WTC11 (cell line): ENCODE measurements at places on chromosomes 11 and 22. TPM values are rescaled to one million over a fixed set of nuclear protein-coding genes. Genes with fewer than 3 reads are reported as not detected.

- DNase-seq = no peak
These were observed 39.7 kb upstream of the ZNRF3 start for GRCh38 chr22:28843633-28844032.

- peak; percentile 91 for DNase-seq
These were observed 41.1 kb downstream of the TST start for GRCh38 chr22:36977947-36978660.

GRCh38 chr11:665062-665703, 28.1 kb downstream of the DRD4 start:
- DNase-seq = no peak

The NXPE2 gene
- not detected in 3 replicates for total RNA-seq

GRCh38 chr11:124761301-124762104, 587 bp downstream of the ESAM start:
- peak; percentile 24 for DNase-seq

DNA sequence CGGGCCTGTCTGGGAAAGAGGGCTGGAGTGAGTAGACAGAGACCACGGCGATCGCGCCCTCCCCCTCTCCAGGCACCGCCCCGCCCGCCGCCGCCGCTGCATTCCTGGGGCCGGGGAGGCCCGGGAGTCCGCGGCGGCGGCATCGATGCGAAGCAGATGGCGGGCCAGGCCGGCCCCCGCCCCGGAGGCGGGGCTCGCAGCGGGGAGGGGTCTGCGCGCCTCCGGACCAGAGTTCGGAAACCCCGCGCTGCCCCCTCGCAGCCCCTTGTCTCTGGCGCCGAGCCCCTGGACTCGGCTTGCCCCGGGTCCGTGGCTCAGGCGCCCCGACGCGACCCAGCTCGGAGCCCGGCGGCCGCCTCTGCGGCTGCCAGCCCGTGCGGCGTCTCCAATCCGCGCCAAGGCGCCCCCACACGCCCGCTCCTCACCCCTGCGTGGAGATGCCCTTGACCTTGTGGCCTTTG, 1.3 kb downstream of the SCARF2 start:
- DNase-seq = peak; percentile 70

The OR52N5 gene
- 0.07 TPM in 1 of 3 replicates, not detected in the others for total RNA-seq

DNA sequence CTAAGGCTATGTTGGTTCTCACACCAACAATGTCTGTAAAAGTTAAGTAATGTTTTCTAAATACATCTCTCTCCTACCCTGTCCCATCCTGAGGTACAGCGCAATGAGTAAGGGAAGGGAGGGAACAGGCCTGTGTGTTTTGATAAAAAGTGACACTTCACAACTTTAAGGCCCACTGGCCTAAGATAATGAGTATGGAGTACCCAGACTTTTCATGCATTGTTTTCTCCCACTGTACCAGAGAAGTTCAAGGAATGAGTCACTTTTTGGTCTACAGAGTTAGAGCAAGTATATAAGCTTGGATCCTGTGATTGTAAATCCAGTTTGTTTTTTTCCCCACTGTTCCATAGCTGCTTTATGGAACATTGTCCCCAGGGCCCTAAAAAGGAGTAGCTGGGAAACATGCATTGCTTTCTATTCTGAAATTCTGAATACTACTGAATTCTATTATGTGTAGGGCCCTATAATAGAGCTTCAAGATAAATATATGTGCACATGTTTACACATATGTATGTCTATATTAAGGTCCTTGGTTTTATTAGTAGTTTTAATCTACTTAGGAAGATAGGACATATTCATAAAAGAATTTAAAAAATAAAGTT, 29.8 kb downstream of the KCNE3 start:
- DNase-seq = no peak

DNA sequence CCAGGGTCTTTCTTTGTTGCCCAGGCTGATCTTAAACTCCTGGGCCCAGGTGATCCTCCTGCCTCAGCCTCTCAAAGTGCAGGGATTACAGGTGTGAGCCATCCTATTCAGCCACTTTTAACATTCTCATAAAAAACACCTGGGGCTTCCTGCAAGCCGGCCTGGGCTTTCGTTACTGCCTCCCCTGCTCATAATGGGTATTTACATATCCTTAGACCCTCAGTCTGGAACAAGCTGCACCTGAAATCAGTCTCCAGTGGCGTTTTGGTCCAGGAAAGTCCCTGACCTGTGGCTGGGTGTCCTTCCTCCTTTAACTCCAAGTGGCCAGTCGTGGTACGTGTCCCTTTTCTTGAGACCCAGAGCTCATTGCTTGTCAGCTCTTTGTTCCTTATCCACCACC, 320.7 kb downstream of the TMEM135 start:
- DNase-seq = no peak

The CDC42EP1 gene
- total RNA-seq = 9.6 to 12.7 TPM (median 10.4 TPM) in 3 replicates

DNA sequence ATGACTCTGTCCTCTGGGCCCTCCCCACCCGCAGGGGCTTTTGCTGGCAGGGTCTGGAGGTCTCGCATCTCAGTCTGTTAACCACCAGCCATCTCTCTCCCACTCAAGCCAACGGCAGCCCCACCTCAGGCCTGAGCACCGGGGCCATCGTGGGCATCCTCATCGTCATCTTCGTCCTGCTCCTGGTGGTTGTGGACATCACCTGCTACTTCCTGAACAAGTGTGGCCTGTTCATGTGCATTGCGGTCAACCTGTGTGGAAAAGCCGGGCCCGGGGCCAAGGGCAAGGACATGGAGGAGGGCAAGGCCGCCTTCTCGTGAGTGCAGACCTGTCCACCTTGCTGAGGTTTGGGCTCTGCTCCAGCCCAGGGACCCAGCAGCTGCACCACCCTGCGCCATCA, 44.3 kb upstream of the TTC12 start:
- no peak for DNase-seq

DNA sequence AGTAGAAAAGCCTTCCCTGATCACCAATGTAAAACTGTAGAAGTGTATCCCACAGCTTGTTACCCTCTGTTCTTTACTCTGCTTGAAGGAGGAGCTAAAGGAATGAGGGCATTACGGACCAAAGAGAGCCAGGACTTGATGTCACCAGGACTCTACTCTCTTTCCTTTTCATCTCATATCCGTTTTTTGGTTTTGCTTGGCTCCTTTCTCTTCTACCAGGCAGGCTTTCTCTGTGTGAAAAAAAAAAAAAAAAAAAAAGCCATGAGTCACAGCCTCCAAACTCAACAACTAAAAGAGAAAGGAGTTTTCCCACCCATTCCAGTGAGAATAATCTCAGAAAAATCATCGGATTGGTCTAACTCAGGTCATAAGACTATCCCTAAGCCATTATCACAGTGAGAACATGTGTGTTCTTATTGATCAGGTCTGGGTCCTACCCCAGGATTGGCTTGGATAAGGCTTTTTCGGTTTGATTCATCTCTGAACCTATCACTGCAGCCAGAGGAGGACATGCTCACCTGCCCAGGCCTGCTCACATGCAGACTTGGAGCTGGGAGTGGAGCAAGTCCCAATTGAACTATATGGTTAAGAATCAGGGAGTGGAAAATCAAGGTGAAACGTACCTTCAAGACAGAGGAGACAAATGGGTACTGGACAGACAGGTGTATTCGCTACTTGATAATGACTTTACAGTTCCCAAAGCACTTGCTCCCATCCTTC, 19.4 kb upstream of the LRRC55 start:
- DNase-seq = no peak

The DEPDC7 gene
- 4.7 to 5.6 TPM (median 5.1 TPM) in 3 replicates for total RNA-seq

The C22orf23 gene
- total RNA-seq = 0.16 to 0.96 TPM (median 0.72 TPM) in 3 replicates

DNA sequence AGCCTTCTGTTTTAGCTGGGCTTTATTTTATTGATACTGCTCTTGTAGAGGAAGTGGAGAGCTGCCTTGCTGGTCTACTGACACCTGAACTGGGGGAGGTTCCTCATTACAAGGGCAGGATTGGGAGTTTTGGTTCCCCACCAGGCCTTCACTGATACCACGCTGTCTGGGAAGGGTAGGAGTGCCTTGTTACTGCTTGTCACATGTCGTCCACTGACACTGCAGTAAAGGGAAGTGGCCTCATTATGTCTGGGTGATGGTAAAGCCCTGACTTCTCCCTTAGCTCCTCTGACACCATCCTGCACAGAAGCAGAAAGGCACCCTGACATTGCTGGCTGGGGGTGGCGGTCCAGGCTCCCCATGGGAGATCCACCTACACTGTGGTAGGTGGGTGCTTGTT, 38.7 kb upstream of the ELF5 start:
- DNase-seq = no peak

DNA sequence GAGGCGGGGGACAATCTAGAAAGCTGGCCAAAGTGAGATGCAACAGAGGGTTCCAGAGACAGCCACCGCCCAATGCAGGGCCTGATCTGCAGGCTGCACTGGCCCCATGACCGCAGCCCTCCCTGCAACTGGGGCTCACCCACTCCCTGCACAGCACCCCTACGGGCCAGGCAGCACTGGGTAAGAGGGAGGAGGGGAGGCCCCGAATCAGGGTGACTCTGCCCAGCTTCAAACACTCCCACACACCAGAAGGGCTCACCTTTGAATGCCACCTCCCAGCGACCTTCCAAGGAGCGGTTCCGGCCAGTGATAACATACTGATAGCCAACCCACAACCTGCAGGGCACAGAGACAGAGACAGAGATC, 59.3 kb downstream of the DGCR2 start:
- DNase-seq = no peak

DNA sequence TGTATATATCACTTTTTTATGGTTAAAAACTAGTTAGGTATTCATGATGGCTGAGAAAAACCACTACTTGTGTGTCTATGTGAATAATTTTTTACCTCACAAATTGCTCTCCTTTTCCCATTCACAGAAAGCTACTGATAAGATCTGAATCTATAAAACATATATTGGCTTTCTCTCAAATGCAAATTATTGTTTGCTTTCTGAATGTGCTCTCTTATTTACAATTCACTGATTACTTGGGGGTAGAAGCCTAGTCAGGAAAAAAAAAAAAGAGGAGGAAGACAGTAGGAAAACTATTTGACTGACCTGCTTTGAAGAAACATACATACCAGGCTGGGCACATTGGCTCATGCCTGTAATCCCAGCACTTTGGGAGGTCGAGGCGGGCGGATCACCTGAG, 20.5 kb downstream of the PGM2L1 start:
- no peak for DNase-seq

The SCN3B gene
- total RNA-seq = 0.37 to 0.79 TPM (median 0.71 TPM) in 3 replicates

DNA sequence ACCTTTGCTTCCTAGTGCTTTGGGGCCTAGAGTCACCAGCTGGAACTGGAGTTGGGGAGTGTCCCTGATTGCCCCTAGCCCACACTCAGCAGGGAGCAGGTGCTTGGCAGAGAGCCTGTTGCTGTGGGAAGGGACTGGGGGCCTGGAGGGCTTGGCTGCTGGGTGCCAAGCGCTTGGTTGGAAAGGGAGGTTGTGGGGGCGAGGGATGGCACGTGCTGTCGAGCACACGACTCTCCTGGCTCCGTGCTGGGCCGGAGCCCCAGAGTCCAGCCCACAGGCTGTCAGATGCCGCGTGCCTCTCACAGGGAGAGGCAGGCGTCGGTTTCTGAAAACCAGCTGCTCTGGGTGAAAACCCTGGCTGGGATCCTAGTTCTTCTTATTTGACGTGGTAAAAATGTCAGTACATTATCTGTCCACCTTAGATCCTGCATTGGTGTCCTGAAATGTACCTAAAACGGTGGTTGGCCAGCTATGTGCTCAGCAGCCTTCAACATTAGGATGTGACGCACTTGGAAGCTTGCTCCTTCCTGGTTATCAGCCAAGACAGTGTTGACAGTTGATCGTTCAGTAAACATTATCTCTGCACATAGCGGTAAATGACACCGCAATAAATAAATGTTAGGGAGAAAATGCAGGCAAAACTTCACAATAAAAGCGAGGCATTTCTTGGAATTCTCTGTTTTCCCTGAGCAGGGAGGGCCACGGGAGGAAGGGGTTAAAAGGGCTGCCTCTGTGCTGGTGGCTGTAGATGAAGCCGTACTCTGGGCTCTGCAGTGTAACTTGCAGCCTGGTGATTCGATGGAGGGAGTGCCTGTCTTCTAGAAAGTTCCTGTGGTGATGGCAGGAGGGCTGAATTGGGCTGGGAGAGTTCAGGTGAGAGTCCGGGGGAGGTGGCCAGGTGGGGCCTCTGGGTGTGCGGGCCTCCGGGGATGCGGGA, 29.2 kb downstream of the GRAMD4 start:
- no peak for DNase-seq

The KDELR3 gene
- 5.7 to 10.3 TPM (median 7.7 TPM) in 3 replicates for total RNA-seq

The DDX25 gene
- total RNA-seq = 17.5 to 20.5 TPM (median 20.4 TPM) in 3 replicates

GRCh38 chr22:47394504-47395440, 632.3 kb downstream of the TBC1D22A start:
- DNase-seq = no peak

DNA sequence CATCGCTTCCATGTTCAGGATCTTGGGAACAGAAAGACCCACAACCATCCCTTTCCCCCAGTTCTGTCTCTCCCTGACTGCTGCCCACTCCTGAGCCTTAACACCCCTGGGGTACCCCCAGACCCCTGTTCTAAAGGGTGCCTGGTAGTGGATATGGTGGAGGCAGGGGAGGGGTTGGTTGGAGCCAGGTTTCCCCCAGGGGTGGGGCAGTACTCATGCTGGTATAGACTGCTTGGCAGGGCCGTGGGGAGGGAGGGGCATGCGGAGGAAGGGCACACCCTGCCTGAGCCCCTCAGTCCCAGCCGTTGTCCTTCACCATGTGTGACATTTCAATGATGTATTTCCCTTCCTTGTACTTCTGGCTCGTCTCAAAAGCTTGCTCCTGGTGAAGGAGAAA, 4.0 kb downstream of the YPEL4 start:
- DNase-seq = peak; percentile 37

GRCh38 chr22:42410708-42411107, 21.5 kb downstream of the NFAM1 start:
- DNase-seq = no peak

- no peak for DNase-seq
These were observed 12.1 kb downstream of the ELF5 start for GRCh38 chr11:34501500-34501899.

- DNase-seq = no peak
These were observed 18.4 kb upstream of the IL2RB start for GRCh38 chr22:37167981-37168647.

DNA sequence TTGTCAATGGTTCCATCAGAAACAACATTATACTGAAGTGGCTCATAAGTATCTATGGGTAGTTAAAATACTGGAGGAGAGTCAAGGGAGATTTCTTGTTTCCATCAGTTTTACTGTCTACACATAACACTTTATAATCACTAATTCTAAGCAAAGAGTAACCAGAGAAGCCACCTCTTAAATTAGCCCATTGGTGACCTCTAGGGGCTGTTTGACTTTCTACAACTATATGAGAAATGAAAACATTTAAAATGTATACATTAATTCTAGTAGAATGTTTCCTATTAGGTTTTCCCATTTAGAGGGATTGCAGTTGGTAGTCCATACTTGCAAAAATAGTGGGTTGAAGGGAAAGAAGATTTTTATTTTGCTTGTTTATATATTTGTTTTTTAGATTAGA, 504.3 kb downstream of the FAM181B start:
- no peak for DNase-seq
